Panc1 (cell line): ENCODE measurements at places on chromosomes 2 and 18.

DNA sequence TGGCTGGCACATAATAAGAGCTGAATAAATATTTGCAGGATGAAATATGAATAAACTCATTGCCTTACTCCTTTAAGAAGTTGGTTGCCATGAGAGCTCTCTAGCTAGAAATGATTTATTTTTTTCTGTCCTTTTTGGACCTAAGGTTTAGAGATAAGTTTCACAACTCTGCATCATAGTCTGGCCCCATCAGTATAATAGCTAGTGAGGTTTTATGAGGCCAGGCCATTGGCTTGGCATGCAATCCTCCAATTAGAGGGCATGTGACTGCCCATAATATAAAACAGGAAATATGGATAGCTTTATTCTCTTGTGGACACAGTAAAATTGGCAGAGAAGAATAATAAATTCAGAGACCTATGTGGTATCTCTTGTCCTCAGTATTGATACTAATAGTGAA, 26.2 kb upstream of the INSIG2 start:
- DNase-seq, result no peak

GRCh38 chr2:217851191-217852020, 151.4 kb downstream of the TNS1 start:
- no peak for DNase-seq

DNA sequence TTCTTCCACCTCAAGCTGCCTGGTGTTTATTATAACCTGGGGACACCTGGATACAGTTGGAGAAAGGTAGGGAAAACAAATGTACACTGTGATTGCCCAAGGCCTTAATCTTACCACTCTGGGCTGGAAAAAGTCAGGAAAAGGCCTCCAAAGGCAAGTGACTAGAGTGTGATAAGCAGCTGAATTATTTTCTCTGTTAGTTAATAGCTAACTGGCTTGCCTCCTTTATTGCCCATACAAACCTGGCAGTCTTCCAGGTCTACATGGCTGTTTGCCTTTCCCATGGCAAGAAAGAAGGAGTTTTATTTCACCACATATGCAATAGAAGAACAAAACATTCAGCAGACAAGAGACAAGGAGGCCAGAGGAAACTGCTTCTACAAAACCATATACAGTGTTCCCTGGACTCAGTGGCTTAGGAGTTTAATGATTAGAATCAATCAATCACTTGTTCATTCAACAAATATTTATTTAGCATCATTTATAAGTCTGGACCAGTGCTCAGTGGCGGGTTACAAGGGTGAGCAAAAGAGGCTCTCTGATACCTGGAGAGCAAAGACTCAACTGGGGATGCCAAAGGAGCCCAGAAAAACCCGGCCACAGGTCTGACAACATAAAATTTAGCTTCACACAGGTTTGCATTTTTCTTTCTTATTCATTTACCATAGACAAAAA, 27.5 kb upstream of the SUCLG1 start:
- DNase-seq, result no peak

- no peak for DNase-seq
Observed at GRCh38 chr2:147001061-147001460, 843.8 kb upstream of the ACVR2A start.

DNA sequence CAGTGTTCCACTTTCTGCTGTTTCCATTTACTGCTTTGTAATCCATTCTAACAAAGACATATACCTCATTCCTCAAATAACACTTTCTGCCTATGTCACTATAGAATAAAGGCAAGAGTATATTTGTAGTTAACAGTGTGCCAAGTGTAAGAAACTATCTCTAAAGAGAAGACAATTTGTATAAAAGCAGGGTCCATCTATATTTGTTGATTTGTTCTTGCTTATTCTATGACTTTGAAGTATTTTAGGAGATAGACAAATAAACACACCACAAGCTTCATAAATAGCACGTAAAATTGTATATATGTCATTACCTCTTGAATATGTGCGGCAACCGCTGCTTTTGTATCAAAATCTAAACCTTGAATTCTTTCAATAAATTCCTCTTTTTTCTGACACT, 56.0 kb downstream of the CCDC88A start:
- no peak for DNase-seq

- no peak for DNase-seq
Observed at GRCh38 chr2:227890495-227891079, 19.2 kb downstream of the DAW1 start.

GRCh38 chr2:129771418-129772189, 207.9 kb upstream of the RAB6C start:
- no peak for DNase-seq
